ENCODE measurements at places on chromosomes 3 and 15.

DNA sequence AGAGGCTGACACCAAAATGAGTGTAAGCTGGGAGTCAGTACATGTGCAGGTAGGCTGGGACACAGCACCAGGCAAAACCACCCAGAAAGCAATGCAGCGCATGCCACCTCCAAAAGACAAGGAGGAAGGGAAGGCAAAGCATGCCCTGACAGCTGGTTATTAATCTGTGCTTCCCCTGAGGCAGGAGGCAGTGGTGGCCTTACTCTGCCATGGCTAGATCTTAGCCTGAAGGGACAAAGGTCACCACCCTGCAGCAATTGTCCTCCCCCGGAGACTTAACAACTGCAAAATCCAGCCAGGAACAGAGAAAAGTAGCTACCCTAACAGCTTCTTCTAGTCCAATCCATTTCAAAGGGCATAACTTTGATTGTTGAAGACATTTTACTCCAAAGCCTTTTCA is 73.7 kb downstream of the PLD1 start:
- DNase-seq: no peak

GRCh38 chr3:178203650-178204049 is 332.6 kb upstream of the KCNMB2 start:
- DNase-seq: no peak

- no peak for DNase-seq
These were observed 34.3 kb upstream of the CEMIP start for GRCh38 chr15:80744826-80745225.

GRCh38 chr3:186786922-186787321 is 3.5 kb downstream of the EIF4A2 start:
- DNase-seq: no peak

- DNase-seq: no peak
These were observed 20.2 kb downstream of the CCR1 start for GRCh38 chr3:46187876-46188275.

- peak; percentile 70 for DNase-seq
These were observed 11.6 kb downstream of the XIRP1 start for GRCh38 chr3:39180546-39181346.

GRCh38 chr3:49619649-49620048 is 54.5 kb upstream of the APEH start:
- no peak for DNase-seq

DNA sequence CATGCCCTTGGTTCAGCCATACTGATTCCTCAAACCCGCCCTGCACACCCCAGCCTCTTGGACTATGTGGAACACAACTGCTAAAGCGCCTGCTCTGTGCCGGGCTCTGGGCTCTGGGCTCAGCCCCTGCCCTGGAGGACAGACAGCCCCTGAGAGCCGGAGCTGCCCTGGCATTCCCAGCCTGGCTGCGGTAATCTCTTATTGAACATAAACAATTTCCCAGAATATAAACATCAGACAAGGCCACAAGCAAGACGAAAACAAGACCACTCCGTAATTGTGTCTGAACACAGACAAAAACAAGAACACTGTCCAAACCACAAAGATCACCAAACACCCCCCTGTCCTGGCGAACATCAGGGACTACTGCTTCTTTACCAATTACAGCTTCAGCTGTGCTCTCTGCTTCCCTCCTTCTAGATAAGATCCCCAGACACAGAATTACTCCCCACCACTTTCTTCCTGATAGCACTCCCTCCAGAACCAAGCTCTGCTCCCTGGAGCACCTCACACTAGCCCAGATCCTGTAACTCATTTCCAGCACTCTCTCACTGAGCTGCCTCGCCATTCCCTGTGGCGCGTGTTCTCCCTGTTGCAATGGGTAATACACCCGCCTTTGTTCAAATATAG is 57.1 kb upstream of the TLE3 start:
- no peak for DNase-seq

- no peak for DNase-seq
These were observed 13.6 kb downstream of the RARRES1 start for GRCh38 chr3:158718490-158719170.

DNA sequence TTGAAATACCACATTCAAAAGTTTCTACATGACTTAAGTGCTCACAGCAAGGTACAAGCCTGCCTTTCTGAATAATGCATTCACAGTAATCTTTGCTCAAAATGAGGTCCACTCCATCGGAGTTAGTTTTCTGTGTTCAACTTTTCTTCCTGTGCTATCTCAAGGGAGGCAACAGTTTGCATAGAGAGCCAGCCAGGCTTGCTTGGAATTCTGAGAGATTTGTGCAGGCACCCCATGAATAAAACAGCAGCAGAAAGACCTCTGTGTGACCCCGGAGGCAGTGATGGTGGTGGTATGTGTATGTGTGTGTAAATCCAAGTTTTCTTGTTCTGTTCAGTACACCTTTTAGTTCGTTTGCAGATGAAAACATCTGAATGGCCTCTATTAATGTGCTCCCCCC is 124.0 kb downstream of the ADAMTS9 start:
- DNase-seq: no peak

DNA sequence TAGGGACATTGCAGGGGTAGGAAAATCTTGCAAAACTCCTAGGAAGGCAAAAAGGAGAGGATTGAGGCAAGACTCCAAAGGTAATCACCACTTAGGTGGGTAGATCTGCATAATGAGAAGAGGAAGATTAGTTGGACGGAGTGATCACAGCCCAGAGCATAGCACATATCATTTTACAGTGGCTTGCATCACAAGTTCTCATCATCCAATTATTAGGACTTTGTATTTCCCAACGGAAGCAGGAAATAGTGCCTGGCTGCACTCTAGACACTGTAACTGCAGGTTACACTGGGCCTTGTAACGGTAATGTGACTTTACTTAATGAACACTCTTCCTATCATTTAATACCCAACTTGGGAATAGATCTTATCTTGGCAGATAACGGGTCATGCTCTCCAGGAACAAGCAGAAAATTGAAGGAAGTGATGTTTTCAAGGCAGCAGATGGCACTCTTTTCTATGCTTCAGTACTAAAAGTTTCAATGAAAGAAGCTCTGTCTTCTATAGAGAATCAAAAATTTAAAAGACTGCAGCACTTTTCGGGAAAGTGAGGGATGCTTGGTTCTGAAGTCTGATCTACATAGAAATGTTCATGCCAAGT is 101.9 kb upstream of the KCNMB2 start:
- no peak for DNase-seq

- DNase-seq: peak; percentile 7
These were observed 91.6 kb downstream of the CDIN1 start for GRCh38 chr15:36671017-36671416.

DNA sequence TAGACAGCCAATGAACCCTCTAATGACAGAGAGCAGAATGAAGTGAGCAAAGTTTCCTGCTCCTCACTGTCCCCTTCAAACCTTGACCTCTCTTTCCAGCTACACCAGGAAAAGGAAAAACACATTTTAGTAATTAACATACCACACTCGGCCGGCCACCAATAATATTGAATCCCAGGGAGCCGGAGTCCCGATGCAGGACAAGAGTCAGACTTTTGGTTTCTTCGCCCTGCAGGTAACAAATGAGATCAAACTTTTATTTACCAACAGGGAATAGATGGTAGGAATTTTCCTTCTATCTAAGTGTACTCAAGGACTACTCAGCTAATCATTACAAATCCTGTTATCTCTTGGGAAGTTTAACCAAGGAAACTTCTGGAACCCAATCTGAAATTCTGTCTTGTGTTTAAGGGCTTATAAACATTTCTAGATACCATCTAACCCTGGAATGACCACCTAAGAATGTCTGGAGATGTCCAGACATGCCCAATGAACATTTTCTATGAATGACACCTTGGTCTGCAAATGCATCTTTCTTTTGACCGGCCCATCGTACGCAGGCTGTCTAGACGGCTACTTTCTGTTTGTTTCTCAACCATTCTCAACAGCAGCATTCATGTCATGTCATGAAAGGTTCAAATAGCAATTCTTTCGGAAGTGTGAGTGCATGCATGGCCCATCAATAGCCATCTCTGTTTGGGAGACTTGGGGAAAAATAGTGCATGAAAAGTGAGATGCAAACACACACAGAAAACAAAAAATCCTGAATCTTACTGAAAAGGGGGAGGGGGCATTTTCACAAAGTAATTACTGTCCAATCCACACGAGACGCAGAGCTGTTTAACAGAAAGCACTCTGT is 16.1 kb downstream of the PDZRN3 start:
- DNase-seq: no peak

- no peak for DNase-seq
These were observed 46.7 kb downstream of the CD200R1L start for GRCh38 chr3:112799946-112800345.

DNA sequence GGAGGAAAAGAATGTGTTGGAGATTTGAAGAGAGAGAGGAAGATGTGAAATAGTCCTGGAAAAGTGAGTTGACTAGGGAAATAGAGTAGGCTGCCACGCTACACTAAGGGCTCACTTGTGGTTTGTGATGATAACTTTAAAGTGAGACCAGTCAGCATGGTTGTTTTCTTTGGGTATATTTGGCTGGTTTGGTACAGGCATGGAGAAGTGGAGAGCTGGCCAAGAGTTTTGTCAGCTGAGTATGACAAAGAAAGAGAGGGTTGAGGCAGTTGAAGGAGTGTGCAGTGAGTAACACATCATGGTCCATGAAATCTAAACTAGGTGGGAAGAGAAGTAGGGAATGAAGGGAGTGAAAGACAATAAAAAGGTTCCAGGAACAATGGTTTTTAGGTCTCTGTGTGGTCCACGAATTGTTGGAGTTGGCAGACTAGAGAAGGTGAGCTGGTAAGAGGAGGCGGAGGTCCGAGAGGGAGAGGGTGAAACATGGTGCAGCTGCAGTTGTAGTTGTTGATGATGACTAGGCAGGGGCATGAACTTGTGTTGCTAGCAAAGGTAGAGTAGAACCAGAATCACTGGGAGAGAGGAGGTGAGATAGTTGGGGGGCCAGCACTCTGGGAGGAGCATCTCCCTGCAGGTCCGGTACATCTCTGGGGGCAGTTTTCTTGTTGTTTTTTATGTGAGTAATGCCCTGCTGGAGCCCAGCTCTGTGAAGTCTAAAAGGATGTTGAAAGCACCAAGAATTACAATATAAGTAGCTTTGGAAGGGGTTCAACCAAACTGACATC is 21.0 kb downstream of the ZNF80 start:
- no peak for DNase-seq

GRCh38 chr15:80638553-80639167 is 56.5 kb upstream of the ABHD17C start:
- DNase-seq: no peak

GRCh38 chr15:85044251-85044853 is 62.7 kb downstream of the PDE8A start:
- no peak for DNase-seq

GRCh38 chr3:123105201-123106189 is 38.7 kb downstream of the PDIA5 start:
- DNase-seq: no peak

Data from C1 segment of cervical spinal cord (tissue), 14 donors.